ENCODE measurements at places on chromosomes 1 and 21.
A peak's percentile ranks its signal among the peaks of the same experiment; 100 is the strongest.

DNA sequence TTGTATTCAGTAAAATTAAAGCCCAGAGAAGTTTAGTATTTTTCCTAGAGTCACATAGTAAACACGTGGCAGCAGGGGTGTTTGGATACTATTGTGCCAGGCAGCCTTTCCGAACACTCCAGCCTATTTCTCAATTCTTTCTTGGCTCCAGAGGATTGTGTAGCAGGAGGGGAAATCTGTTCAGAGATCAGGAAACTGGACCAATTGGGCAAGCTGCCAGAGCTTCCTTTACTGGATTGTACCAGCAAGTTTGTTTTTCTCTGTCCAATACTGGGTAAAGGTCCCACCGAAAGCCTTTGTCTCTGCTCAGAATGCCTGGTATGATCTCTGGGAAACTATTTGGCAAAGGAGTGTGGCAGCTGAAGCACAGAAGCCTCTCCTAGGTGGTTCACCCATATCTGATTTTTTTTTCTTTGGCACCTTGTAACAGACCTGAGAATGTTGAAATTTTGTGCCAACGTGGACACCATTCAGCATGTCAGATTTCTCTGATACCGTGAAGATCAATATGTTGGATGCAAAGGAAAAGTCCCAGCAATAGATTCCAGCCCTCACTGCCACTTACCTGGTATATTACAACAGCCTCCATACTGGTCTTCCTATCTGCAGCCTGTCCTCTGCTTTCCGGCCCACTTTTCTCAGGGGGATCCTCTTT, 126.2 kb downstream of the FGGY start:
- peaks cover 14% of the 10 kb centered on the region for H3K4me1 ChIP-seq
- no peak overlapping the region for H3K4me3 ChIP-seq
- DNase-seq = no peak
- H3K36me3 ChIP-seq = no peaks in the 10 kb centered on the region
- H3K27ac ChIP-seq = no peak overlapping the region

DNA sequence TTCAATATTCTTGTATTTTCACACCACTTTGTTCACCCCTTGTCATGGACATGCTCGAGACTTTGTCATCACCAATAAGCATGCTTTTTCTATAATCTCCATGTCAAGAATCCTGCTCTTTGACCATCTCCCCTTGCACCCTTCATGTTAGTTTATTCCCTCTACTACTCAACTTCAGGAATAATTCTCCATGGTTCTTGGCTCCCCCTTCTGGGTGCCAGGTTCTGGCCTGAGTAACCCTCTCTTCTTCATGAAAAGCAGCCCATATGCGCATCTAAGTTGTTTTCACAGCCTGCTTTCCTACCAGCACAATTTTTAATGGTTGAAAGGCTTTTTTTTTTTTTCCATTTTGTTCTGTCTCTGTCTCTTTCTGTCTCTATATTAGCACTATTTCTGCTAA, 160.7 kb downstream of the LEPR start:
- no peaks in the 10 kb centered on the region for H3K36me3 ChIP-seq
- peak; percentile 36 for DNase-seq
- H3K4me1 ChIP-seq = no peaks in the 10 kb centered on the region
- no peaks in the 10 kb centered on the region for H3K27me3 ChIP-seq

GRCh38 chr1:58434607-58435006, 111.9 kb downstream of the OMA1 start:
- H3K4me1 ChIP-seq = peaks cover 13% of the 10 kb centered on the region
- H3K27ac ChIP-seq = no peak overlapping the region
- no peak for DNase-seq
- H3K36me3 ChIP-seq = no peaks in the 10 kb centered on the region

- peaks cover 24% of the 10 kb centered on the region for H3K27me3 ChIP-seq
- peak overlapping the region; percentile 55 for H3K4me3 ChIP-seq
- 0 out of 2 replicates have a peak overlapping the region, but pooled peaks have one; percentile 50 for H3K27ac ChIP-seq
- peaks cover 22% of the 10 kb centered on the region for H3K4me1 ChIP-seq
Observed at GRCh38 chr1:58816747-58817221, 32.9 kb upstream of the JUN start.

DNA sequence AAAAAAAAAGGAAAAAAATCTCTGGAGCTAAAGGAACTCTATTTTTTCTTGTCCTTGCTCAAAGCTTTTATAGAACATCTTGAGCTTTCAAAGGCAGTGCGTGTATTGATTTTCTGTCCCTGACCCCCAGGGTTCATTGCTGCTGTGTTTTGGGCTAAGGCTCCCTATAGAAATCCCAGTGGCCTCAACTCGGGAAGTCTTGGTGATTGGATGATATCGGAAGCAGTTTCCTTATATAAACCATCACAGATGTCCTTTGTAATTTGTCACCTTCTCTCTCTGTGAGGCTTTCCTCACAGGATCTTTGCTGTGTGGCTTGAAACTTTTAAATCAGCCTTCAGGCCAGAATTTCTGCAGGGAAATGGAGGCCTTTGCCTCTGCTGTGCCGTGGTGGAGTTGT, 397.7 kb downstream of the RPS6KC1 start:
- H3K4me3 ChIP-seq = no peak overlapping the region
- no peak for DNase-seq
- no peaks in the 10 kb centered on the region for H3K36me3 ChIP-seq
- no peak overlapping the region for H3K27ac ChIP-seq

DNA sequence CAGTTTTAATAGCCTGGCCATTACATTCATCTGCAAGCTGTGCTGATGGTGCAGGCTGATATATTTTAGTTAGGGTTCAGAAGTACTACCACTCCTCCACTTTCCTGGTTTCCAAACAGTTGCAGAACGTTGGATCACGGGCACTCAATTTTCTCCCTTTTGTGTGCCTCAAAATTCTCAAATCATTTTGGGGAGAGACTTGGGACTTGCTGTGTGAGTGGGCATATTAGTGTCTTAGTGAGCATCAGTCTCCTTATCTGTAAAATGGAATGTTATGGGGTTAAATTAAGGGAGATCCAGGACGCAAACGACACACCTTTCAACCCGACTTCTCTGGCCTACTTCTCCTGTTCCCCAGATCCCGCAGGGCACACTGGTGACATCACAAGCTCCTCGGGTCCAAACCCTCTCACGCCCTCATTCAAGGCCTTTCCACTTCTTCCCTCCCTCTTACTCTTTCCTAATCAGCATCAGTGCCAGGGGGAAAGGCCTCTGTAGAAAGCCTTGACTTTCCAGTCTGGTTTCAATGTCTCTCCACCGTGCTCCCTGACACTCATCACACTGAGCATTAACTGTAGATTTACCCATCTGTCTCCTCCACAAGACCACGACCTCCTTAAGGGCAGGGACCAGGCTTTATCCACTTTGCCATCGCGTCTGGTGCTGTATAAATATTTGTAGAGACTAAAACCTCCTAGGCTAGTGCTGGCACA, 1.2 kb downstream of the PIGP start:
- H3K27ac ChIP-seq = no peak overlapping the region
- DNase-seq = peak; percentile 20
- peaks cover 5% of the 10 kb centered on the region for H3K4me1 ChIP-seq
- no peaks in the 10 kb centered on the region for H3K36me3 ChIP-seq
- H3K27me3 ChIP-seq = peaks cover 44% of the 10 kb centered on the region
- H3K4me3 ChIP-seq = peak overlapping the region; percentile 72

DNA sequence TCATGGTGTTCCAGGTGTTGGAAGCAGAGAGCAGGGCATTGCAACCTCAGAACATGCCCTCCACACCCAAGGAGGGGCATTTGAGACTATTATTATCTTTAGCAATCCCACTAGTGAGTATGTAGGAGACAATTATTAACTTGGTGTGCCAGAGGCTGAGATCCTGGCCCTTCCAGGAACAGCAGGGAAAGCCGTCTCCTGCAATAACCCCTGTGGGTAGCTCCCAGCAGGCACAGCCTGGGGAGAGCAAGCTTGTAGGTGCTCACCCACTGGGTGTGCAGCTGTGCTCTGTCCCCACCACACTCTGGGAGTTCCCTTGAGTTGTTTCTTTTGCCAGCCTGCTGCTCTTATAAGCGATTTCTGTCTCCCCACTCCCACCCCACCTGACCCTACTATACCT, 10.3 kb downstream of the CFAP107 start:
- no peak for DNase-seq
- H3K36me3 ChIP-seq = no peaks in the 10 kb centered on the region
- no peak overlapping the region for H3K27ac ChIP-seq
- H3K4me3 ChIP-seq = no peak overlapping the region
- no peaks in the 10 kb centered on the region for H3K4me1 ChIP-seq

DNA sequence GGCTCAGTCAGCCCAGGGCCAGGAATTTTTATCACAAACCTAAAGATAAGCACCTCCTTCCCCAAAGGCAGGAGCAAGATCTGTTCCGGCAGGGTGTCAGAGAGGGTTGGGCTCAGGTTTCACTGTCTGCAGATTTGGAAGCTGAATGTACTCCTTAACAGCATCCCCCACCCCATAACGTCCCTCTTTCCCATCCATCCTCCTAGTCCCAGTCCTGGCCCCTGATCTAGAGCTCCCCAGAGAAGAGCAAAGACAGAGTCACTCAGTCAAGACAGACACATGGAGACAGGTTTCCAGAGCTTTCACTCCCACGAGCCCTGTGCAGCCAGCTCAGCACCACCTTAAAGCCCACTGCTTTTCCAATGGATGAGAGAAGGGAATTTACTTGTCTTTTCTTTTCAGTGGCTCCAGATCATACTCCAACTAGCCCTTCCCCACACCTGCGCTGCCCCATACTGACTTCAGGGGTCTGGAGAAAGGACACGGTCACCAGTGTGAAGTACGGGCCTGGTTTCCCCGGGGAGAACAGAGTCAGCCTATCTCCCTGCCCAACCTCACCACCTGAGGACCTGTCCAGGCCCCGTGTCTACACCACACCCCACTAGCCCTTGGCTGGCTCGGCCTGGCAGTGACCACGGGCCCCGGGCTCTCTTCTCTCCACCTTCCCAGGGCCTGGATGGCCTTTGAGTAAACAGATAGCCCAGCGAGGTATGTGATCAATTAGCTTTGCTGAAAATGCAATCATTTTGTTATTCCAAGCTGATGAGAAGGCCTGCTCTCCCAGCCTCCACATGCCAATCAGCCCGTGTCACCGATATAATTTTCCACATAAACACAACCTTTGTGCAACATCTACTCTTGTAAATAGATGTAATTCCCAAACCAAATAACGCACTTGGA, 249.1 kb downstream of the FOXD2 start:
- peak overlapping the region; percentile 5 for H3K4me3 ChIP-seq
- DNase-seq = peak; percentile 64
- H3K27ac ChIP-seq = peak overlapping the region; percentile 57
- H3K4me1 ChIP-seq = peaks cover 39% of the 10 kb centered on the region
- no peaks in the 10 kb centered on the region for H3K36me3 ChIP-seq

All from GM23338 (cell line).